Adipocyte (in vitro differentiated cells): ENCODE measurements at places on chromosomes 5 and 9.

DNA sequence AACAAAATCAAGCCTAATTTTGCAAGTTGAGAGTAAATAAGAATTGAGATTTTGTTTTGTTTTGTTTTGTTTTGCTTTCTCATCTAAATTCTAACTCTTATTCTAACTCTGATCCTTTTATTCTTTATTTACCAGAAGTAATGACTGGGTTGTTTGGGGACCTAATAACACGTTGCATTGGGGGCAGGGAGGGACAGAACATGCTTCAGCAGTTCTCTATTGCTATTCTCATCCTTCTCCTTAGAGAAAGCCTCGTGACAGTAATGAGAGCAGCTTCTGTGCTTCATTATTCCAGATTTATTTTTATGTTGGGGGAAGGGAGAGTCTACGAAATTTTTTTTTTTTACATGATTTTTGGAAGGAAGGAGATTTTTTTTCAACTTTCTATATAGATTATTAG, 21.1 kb downstream of the CPEB4 start:
- no peak for DNase-seq

DNA sequence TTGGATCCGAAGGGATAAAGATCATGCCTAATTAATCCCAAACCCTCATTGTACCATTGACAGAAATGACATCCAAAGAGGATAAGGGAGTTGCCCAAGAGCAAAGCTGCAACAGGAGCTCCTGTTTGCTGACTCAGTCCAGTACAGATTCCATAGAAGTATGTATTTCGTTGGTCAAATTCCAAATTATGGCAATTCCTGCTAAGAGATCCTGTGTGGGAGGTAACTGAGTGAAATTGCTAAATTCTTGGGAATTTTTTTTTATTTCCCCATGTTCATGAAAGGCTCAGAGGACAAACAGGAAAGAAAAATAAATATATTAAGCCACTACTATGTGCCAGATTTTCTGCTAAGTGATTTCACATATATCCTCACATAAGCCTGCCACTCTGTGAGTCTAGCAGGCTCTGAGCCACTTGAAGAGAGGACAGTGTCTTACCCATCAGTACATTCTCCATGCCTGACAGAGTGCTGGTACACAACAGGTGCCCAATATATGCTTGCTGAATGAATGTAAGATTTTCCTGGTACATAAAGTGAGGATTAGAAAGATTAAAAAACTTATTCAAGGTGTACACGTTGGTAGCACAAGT, 132.7 kb downstream of the GLIS3 start:
- DNase-seq, result peak; percentile 91

- DNase-seq, result no peak
Measured at GRCh38 chr9:92727716-92728700, 36.6 kb downstream of the BICD2 start.

- no peak for DNase-seq
Measured at GRCh38 chr5:35160486-35161116, 69.7 kb downstream of the PRLR start.

GRCh38 chr5:36877667-36878391, 1.3 kb downstream of the NIPBL start:
- DNase-seq, result peak; percentile 54
